ENCODE measurements at places on chromosomes 3 and 15.

- no peak for DNase-seq
These were observed 1.9 kb upstream of the THBS1 start for GRCh38 chr15:39578851-39579486.

- DNase-seq, result no peak
These were observed 22.9 kb upstream of the PLXNA1 start for GRCh38 chr3:126959921-126960603.

- no peak for DNase-seq
These were observed 190.6 kb downstream of the ARRDC4 start for GRCh38 chr15:98151096-98151495.

- no peak for DNase-seq
These were observed 3.6 kb upstream of the LRCH3 start for GRCh38 chr3:197787412-197787811.

DNA sequence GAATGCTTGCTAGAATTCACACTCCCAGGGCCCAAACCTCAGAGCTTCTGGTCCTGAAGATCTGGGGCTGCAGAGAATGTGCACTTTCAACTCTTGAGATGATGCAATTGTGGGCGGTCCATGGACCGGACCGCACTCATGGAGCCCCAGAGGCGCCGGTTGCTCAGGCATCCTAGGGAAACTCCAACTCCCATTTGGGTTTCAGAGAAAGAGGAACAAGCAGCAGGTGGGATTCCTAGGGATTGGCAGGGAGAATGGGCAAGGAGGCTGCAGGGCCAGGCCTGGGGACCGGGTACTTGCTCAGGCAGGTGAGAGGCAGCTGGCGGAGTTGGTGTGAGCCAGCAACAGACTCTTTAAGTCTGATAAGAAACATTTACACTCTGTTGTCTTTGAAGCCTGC lies 3.5 kb downstream of the NOX5 start:
- no peak for DNase-seq

Data from cortex of kidney (tissue), 1 donor.